ENCODE measurements at places on chromosomes 13 and 19. TPM values are rescaled to one million over a fixed set of nuclear protein-coding genes. Genes with fewer than 3 reads are reported as not detected.

Gene SBSN
- total RNA-seq: not detected

Gene KLK4
- not detected for total RNA-seq

GRCh38 chr13:31166591-31166990 lies 4.9 kb upstream of the HSPH1 start:
- no peak for DNase-seq

Gene UBE2L5
- total RNA-seq: not detected

DNA sequence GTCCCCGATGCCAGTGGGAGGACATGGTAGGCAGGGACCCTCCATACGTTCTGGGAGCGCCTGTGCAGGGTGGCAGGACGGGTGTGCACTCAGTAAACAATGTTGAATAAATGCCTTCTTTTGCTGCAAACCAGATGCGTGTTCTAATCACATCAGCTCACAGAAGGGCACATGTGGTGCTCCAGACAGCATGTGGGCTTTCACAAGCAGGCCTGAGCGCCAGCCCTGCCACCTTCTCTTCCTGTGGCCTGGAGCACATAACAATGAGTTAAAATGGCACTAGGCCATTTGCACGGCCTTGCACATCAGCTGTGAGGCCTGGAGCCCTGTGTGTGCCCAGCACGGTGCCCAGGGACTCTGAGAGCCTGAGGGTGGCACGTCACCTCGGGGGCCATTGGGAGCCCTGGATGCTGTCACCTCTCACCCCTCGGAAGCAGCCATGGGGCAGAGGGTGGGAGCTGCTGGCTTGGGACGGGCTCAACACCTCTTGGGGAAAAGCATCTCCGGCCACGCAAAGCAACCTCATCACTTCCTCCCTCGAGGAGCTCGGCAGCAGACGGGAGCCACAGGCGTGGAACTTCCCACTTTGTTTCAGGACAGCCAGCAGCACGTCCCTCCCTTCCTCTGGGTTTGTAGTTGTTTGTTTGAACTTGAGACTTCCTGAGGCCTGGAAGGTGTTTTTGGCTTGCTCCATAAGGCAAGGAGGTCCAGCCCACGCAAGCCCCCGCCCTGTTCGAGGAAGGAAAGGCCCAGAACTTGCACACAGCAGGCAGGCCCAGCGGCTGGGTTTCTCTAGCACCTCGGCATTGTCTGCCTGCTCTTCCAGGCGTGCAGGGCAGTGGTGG lies 9.8 kb downstream of the MCF2L start:
- DNase-seq: no peak

DNA sequence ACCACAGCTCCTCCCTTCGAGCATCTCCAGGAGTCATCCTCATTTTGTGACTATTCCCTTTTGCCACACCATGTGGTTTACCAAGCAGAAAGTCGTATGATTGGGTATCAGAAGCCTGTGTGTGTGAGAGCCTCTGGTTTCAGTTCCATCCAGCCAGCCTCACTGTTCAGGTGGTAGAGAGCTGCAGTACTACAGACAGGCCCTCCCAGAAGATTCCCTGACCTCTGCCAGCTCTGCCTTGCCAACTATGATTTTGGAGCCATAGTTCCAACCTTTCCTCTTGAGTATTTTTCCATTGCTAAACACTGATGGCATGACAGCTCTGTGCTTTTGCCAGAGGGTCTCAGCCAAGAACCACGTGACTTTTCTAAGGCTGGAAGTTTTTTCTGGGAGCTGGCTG lies 82.5 kb downstream of the DHRS12 start:
- no peak for DNase-seq

- DNase-seq: no peak
Observed at GRCh38 chr13:76596216-76596615, 290.0 kb downstream of the KCTD12 start.

Gene MEDAG
- total RNA-seq: 23.6 TPM

Gene STXBP2
- 7.2 TPM for total RNA-seq

- DNase-seq: no peak
Observed at GRCh38 chr13:106262886-106263285, 272.6 kb downstream of the EFNB2 start.

Gene TEX30
- 7.0 TPM for total RNA-seq

- no peak for DNase-seq
Observed at GRCh38 chr19:4357095-4357797, 13.9 kb downstream of the MPND start.

Gene ZNF154
- 7.0 TPM for total RNA-seq

Gene ZNF567
- total RNA-seq: 7.1 TPM

- no peak for DNase-seq
Observed at GRCh38 chr19:18932216-18932841, 8.7 kb downstream of the HOMER3 start.

- DNase-seq: no peak
Observed at GRCh38 chr19:7748756-7749155, 1.4 kb upstream of the CD209 start.

- DNase-seq: no peak
Observed at GRCh38 chr19:34317311-34317927, 47.6 kb upstream of the GPI start.

- DNase-seq: no peak
Observed at GRCh38 chr19:5121266-5122120, 152.6 kb downstream of the KDM4B start.

DNA sequence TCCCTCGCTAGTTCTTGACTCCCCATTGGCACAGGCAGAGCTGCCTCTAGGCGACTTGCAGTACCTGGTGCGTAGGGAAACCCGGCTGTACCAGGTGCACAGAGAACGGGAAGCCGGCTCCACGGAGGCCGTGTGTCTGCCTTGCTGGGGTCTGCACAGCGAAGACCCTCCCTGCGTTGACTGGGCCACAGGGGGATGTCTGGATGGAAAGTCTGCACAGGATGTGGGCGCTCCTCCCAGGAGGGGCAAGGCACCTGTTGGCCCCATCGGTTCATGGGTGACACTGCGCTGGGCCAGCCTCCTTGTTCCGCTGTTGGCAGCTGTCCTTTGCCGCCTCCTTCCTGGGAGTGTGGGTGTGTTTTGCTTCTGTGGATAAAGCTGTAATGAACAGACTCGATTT lies 138.3 kb downstream of the TEX29 start:
- no peak for DNase-seq

DNA sequence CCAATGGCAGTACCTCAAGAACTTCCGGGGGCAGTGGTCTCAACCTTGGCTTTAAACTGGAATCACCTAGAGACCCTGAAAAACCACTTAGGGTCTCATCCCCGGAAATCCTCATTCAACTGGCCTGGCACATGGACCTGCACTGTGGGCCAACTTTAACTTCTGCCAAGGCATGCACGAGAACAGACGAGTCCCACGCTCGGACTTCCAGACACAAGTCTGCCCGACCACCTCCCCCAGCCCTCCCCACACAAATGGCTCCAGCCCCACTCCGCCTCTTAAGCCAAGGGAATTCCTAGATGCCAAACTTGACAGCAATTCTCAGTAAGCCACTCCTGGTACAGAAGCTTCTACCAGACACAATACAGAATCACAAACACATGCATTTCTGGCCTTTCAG lies 114.0 kb downstream of the STK24 start:
- DNase-seq: no peak

- DNase-seq: no peak
Observed at GRCh38 chr19:15641901-15642491, 1.3 kb downstream of the CYP4F3 start.

Gene GSX1
- total RNA-seq: not detected

Gene URI1
- 67.8 TPM for total RNA-seq

Gene CILP2
- total RNA-seq: 0.13 TPM

Gene LGI4
- 32.0 TPM for total RNA-seq

DNA sequence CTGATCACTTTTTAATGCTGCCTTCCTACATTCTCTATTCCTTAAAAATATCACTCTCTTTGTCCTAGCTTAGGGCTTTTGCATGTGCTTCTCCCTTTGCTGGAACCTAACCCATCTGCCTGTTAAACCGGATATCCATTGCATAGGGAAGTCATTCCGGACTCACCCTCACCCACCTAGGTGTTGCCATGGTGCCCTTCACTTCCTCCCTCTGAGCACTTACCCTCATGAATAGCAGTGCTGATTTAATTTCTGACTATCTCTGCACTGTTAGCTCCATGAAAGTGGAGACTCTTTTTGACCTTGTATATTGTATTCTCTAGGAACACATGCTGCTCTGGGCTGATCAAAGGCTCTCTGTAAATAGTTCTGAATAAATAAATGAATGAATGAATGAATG lies 401.9 kb downstream of the PCDH20 start:
- no peak for DNase-seq

Measured in esophagus muscularis mucosa (tissue), 4 donors.